ENCODE measurements at places on chromosomes 3 and 15.
A peak's percentile ranks its signal among the peaks of the same experiment; 100 is the strongest.

DNA sequence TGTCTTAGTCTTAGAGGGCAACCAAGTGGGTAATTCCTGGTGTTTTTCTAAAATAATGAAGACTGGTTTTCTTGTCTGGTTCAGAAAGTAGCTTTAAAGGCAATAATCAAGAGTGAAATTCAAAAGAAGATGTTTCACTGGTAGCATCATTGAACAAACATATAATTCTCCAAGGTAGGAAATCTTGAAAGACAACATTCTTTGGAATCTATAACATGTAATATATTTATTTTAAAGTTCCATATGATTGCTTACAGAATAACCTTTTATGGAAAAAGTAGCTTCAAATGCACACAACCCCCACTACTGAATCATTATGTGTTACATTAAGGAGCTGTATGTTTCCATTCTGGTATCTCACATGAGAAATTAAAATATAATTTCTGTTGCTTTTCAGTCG is 13.8 kb upstream of the FOXP1 start:
- no peak for DNase-seq

- no peak for DNase-seq
These were observed 156.3 kb downstream of the HCN4 start for GRCh38 chr15:73212424-73212823.

- DNase-seq = no peak
These were observed 92.8 kb upstream of the DCBLD2 start for GRCh38 chr3:98994128-98994762.

- no peak for DNase-seq
These were observed 76.8 kb upstream of the CHRNA7 start for GRCh38 chr15:31953478-31953877.

GRCh38 chr3:173552526-173552925 is 155.0 kb downstream of the NLGN1 start:
- DNase-seq = no peak

- DNase-seq = peak; percentile 59
These were observed 34.0 kb upstream of the GNB5 start for GRCh38 chr15:52225230-52225629.

DNA sequence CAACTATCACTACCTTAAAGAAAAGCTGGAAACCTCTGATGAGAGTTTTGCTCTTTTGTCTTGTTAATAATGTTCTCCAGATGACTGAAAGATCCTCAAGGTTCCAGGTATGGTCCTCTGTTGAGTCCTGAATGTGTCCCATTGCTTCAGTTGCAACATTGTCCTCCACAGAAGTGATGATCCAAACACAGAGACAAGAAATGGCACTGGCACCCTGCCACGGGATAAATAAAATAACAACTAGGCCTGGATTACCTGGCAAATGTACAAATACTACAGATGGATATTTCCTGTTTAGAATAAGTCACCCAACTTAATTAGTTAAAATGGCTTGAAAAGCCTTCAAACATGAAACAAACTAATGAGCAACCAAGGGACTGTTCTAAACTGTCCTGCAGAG is 58.3 kb downstream of the EIF3J start:
- DNase-seq = no peak

GRCh38 chr15:40053079-40053830 is 14.3 kb upstream of the SRP14 start:
- no peak for DNase-seq

Data from OCI-LY7 (cell line).